ENCODE measurements at places on chromosomes 7 and 10.

GRCh38 chr7:156480671-156481070 lies 159.9 kb upstream of the RNF32 start:
- DNase-seq = no peak

DNA sequence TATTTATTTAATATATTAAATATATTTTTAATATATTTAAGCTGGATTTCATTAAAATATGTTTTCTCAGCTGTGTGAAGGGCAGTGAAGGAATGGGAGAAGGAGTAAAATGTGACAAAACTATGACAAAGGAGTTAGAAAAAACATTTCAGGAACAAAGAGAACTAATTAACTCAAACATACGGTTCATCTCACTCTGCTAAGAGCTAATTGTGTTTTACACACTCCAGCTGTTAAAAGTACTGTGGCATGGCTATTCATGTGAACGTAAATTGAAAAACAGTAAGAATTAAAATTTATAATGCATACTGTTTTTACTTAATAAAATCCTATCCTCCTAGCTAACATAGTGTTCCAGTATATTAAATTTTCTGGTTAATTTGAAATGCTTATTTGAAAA lies 262.5 kb upstream of the GNAI1 start:
- no peak for DNase-seq

DNA sequence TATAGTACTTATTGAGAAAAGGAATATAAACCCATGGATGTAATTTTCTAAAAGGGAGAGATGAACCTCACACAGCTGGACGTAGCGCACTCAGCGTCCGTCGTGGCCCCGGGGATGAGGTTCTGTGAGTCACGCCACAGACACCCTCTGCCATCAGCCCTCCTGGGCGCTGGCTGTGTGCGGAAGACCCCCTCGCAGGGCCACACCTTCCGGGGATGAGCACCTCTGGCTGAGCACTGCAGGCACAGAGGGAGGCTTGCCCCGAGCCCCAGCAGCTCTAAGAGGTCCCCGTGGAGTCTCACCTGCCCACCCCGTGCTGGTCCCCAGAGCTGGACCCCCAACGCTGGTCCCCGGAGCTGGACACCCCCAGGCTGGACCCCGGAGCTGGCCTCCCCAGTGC lies 215.8 kb downstream of the PTPRN2 start:
- DNase-seq = no peak

- no peak for DNase-seq
Measured at GRCh38 chr7:74082770-74083116, 861 bp upstream of the LIMK1 start.

DNA sequence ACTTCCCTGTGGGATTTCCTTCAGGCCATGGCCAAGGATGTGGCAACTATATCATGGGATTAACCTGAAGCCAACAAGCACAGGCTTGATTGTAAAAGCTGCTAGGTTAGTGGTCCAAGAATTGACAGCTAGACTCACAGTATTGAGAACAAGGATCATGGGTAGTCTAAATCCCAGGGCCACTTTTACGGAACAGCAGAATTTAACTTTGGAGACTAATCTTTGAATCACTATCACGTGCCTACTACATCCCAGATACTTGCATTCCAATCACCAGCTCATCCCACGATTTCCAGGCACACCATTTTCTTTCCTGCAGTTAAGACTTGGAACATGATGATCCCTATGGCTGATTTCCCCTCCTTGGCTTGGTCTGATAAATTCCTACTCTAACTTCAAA lies 65.6 kb upstream of the ADO start:
- DNase-seq = no peak

- no peak for DNase-seq
Measured at GRCh38 chr10:121988361-121989324, at the start of gene TACC2. TACC2 (plus strand) TSS chr10:121989163; CDS start chr10:122021982, 32,819 bp downstream.

DNA sequence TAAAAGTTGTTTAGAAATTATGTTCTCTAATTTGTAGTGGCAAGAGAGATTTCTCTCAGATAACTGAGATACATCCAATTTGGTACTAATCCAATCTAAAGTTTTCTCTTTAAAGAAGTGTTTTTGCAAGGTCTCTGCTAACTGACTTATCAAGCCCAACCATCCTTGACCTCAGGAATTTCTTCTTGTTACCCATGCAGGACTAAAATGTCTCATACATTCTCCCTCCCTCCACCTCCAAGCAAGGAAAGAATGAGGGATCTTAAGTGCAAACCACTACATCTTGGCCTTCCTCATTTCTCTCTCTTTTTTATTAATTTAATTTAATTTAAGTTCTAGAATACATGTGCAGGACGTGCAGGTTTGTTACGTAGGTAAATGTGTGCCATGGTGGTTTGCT lies 12.8 kb downstream of the NRAP start:
- no peak for DNase-seq

DNA sequence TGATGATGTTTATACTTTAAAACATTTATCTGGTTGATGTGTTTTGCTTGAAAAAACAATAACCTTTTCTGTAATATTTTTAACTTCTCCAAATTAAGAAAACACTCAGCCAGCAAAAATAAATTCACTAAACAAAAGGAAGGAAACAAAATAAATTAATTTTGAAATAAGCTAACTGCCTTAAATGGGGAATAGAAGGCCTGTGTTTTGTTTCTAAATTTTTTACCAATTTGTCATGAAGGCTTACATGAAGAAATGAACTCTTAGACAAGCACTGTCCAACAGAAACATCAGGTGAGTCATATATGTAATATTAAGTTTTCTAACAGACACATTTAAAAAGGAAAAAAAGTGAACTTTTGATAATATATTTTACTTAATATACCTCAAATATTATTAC lies 68.5 kb downstream of the LRRN3 start:
- no peak for DNase-seq

DNA sequence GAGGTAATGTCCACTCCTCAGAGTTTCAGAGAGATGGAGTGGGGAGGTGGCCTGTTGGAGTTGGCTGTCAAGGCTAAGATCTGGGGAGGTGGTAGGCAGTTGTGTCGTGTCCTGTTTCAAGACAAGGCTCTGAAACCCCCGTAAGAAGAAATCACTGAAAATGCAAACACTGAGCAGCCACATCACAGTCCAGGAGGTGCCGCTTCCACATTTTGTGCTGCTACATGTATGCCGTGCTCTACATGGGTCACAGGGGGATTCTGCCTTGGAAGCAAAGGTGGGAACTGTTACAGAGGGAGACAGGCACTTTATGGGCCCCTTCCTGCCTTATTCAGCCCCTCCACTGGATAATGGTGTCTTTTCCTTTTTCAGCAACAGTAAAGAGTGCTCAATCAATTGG lies 11.9 kb downstream of the WDR91 start:
- no peak for DNase-seq

DNA sequence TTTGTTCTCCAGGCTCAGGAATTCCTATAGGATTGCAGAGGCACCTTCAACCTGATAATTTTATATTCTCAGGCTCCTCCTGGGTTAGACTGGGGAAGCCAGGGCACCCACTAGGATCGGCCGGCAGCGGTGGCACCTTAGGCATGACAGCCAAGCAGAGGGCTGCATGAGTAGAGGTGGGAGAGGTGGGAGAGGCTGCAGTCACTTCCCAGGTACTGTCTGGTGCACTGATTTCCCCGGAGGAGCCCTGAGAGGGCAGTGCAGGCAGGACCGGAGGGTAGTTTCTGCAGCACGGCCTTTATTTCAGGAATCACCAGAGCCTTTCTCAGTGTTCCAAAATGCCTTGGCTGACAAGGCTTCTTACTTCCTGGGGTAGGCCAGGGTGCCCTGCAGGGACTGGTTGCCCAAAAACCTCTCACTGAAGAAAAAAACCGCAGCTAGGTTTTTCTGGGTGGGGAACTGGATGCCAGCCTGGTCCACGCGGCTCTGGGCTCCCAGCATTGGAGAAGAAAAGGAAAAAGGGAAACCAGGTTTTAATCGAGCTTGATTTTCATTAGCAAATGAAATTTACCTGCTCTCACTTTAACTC lies 3.6 kb upstream of the HOXA13 start:
- no peak for DNase-seq

GRCh38 chr10:60905580-60905979 lies 38.4 kb downstream of the RHOBTB1 start:
- no peak for DNase-seq

- DNase-seq = no peak
Measured at GRCh38 chr10:23204773-23205172, 12.7 kb downstream of the PTF1A start.

GRCh38 chr7:88206254-88206653 lies 13.6 kb downstream of the SRI start:
- no peak for DNase-seq

GRCh38 chr7:49522111-49522510 lies 251.3 kb upstream of the VWC2 start:
- DNase-seq = no peak

- no peak for DNase-seq
Measured at GRCh38 chr10:95742485-95742884, 13.5 kb upstream of the ENTPD1 start.

- DNase-seq = no peak
Measured at GRCh38 chr7:22759721-22760120, 32.7 kb downstream of the IL6 start.

DNA sequence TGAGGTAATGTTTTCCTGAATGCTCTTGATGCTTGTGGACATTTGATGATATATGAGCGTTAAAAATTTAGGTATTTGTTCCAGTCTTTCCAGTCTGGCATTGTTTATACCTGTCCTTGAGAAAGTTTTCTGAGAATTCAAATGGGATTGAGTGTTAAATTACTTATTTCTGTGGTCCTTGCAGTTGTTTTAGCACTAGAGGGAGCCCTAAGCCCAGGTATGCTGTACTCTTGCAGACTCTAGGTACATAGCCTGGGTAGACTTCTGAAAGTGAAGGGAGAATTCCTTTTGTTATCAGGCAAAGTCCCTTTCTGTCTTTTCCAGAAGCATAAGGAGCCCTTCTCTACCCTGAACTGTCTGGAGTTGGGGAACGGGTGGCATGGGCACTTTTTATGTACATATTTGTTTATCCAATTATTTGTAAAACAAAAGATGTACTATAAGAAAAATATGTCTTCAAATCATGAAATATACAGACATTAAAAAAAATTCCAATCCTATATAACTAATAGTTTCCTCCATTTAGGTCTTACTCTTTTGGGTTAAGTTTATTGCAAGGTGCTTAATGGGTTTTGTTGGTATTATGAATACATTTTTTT lies 262.1 kb downstream of the ATRNL1 start:
- DNase-seq = no peak

DNA sequence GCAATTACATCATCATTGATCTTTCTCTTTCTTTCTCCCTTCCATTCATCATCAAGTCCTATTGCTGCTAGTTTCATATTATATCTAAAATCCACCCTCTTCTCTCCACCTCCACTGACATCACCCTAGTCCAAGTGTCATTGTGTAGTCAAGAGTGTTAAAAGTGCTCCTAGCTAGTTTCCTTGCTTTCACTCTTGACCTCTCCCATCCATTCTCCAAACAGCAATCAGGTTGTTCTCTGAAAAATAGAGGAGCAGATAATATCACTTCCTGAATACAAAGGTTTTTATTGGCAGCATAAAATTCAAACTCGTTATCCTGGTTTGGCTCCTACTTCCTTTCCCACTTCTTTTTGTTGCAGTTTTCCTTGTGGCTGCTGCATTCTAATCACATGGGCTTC lies 61.6 kb upstream of the PHF14 start:
- DNase-seq = no peak

DNA sequence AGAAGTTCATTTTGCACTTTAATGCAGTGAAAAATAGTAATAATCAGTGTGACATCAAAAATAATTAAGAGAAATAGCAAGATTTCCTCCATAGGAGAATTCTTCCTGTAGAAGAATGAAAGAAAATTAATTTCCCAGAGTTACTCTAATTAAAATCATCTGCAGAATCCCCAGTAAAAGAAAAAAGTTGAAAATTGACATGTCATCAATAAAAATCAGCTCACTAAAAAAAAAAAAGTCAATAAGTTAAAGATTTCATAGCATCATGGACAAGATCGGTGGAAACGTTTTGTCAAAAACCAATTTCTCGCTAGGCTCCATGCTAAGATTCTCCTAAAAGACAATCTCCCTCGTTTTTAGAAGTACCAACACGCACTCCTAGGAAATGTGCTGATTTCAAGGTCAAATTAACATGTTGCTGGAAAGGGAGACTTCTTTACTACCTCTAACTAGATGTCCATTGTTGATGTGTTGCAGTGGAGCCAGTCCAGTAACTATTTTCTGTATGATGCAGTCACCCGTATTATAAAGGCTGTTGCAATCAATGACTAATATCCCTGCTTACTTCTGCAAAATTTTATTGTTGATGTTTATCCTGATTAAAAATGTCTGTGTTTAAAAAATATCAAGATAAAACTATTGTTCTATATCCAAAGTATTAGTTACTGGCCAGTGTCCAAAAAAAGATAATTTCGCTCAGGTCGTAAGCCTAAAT lies 591.9 kb upstream of the MGMT start:
- no peak for DNase-seq

DNA sequence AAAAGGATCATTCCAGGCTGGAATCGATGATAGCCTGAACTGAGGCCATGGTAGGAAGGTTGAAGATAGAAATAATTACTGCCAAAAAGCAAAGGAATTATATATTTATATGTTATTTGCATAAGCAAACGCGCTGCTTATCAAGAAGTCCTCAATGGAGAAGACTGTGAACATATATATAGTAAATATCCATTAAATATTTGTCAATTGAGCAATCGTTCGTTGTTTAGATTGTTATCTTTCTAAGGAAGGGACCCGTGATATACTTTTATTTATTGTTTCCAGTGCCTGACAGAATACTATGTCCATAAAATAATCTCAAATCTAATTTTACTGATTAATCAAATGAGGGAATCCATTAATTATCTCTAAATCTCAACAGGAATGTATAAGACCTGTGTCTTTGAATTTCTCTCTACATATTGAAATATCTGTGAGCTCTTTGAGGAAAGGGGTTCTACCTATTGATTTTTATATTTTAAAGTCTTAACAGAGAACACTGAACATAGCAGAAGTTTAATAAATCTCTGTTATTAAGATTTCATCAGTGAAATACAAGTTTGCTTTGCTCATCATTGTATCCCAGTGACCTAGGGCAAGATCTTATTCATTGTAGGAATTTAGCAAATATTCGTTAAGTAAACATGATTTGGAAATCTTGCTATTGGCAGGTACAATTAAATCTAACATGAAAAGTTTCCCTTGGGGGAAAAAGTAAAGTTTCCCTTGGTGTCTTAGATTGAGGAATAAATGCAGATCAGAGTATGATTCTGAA lies 12.0 kb upstream of the HERC4 start:
- no peak for DNase-seq

DNA sequence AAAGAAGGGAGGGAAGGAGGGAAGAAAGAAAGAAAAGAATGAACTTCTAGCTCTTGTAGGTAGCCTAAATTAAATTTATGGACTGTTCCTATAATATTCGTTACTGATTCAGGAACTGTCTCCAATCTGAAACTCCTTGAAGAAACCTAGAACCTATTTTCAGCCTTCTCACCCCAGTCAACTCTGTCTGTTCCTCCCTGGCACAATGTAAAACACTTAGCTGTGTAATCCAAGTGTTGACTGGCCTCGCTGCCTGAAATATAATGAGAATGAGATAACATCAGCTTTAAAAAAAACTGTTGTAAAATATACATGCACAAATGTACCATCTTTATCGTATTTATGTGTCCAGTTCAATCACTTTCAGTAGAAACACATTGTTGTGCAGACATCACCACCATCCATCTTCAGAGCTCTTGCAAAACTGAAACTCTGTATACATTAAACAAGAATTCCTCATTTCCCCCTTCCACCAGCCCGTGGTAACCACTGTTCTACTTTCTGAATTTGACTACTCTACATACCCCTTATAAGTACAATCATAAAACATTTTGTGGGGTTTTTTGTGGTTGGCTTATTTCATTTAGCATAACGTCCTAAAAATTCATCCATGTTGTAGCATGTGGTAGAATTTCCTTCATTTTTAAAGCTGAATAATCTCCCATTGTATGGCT lies 6.3 kb upstream of the C7orf33 start:
- no peak for DNase-seq

Measured in activated CD4-positive, CD25-positive, alpha-beta regulatory T cell treated with anti-CD3 and anti-CD28 coated beads, Interleukin-2, amount 50 U/mL, for 16 hours (primary cell).